Cortex of kidney (tissue), 1 donor: ENCODE measurements at places on chromosomes 3 and 15.

DNA sequence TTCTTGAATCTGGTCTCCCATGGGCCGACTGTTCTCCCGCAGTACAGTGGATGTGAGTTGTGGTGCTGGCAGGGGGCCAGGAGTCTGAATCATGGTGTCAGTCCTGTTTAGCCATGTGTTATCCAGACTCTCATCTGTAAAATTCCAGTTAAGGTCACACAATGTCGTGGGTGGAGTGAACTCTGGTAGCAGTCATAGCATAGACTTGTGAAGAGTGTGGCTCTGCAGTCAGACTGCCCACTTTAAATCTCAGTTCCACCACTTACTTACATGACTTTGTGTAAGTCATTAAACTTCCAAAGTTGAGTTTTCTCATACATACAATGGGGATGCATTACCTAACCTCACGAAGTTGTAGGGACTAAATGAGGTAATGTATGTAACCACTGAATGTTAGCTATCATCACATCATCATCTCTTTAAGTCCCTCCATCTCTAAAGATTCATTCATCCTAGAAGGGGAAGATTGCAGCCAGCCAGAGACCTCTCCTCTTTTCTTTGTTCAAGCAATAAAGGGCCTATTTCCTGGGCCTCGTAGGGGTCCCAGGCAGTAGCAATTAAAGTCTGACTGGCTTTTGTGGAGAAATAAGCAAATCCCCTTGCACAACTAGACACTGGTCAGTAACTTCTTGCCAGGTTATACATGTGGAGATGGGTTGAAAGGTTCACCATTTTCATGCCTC lies 93.9 kb downstream of the PCCB start:
- no peak for DNase-seq

DNA sequence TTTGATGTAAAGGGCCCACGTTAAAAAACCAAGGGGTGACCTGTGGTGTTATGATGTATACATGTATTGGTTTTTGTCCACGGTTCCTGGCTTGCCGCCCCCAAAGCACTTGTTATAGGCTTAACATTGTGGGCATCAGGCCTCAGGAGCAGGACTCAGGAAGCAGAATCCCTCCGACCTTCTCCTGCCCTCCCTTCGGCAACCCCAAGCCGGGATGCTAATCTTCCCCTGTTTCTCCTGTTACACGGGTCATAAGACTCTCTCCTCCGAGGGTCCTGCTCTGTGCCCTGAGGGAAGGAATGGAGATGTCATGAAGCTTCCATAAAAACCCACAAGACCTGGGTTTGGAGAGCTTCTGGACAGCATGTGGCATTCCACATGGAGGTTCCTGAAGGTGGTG lies 48.8 kb downstream of the RPLP1 start:
- DNase-seq, result no peak

DNA sequence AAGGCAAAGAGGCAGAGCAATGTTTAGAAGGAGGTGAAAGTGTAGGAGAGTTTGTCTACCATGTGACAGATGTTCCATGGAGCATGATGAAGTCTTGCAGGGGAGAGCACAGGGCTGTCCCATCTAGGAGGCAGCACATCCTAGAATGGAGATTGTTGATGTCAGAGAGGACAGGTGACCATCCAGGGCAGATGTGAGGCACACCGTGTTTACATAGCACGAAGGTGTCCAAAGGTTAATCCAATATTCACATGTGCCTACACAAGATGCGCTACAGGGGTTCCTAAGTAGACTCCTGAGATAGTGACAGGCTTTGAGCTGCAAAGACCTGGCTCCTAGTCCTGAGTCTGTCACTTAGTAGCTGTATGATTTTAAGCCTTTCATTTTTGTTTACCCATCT lies 219.3 kb upstream of the SLCO3A1 start:
- DNase-seq, result no peak

DNA sequence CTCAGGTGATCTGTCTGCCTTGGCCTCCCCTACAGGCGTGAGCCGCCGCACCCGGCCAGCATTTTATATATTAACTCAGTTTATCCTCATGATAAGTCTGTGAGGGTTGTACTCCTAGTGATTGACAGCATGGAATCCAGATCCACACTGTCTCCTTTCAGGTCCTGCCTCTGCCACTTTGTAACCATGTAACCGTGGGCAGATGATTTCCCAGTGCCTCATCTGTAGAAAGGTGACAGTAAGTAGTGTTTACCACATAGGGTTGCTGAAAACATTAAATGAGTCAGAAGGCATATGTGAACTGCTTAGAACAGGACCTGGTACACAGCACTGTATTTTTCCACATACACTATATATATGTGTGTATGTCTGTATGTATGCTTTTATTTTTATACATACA lies 2.4 kb downstream of the FYTTD1 start:
- no peak for DNase-seq

DNA sequence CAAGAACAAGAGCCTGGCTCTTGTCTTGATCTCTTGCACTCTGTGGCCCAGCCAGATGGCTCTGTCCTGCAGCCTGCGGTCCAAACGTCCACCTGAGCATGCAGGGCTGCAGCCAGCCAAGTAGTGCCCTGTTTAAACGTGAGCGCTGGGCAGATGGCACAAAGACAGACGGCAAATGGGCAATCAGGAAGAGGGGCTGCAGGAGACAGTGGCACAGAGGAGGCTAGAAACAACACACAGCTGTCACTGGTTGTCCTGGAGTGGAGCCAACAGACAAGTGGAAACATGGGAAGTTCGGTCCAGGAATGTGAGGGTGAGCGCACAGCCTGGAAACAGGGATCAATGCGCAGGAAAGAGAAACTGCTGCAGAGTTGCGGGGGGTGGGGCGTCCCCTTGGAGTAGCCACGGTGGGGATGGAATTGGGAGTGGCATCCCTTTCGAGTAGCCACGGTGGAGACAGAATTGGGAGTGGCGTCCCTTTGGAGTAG lies 10.7 kb upstream of the ZXDC start:
- no peak for DNase-seq

DNA sequence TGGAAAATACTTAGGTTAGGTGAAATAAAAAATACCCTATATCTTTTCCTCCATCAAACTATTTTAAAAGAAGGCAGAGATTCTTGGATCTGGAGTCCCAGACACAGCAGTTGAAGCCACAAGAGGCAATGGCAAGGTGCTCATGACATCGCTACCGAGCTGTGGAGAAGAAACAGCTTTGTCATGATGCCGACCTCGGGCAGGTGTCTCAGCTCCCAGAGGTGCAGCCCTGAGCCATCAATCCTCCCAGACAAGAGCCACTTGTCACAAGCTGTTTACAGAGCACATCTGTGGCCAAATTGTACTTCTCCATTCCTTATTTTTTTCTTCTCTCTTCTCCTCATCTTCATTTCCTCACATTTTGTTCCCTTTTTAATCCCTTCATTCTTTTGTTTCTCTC lies 50.8 kb downstream of the GPR176 start:
- DNase-seq, result no peak

DNA sequence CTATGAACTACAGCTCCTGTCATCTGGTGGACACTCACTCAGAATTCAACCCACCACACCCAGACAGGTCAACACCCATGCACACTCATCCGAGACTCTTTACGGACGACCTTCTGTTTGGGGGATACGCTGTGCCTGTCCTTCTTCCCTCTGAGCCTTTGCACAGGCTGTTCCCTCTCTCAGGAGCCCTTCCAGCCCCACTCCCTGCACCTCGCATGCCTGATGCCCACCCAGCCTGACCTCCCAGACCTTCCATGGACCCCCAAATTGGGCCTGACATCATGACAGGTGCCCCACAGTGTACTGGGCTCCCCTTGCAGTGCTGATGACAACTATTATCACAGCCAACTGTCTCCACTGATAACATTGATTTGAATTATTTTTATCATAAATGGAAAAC lies 135.8 kb downstream of the NSMCE3 start:
- DNase-seq, result no peak

- DNase-seq, result no peak
Measured at GRCh38 chr15:67907184-67907723, 67.4 kb upstream of the RNU6-1 start.

DNA sequence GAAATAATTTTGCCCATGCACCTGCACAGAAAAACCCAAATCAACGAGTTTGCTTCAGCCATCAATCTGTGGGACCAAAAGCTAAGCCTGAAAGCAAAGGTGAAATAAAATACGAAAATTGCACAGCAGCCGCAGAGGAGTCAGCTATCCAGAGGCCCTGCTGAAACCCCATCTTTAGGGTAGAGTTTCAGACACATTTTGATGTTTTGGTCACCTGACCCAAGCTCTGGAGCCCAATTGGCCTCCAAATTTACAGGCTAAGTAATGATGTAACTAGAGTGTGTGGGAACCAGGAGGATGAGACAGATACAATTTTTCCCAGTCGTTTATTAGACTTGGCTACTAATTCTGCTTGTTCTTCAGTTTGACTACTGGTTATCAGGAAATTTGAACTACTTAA lies 308.6 kb upstream of the ATP11B start:
- DNase-seq, result no peak

DNA sequence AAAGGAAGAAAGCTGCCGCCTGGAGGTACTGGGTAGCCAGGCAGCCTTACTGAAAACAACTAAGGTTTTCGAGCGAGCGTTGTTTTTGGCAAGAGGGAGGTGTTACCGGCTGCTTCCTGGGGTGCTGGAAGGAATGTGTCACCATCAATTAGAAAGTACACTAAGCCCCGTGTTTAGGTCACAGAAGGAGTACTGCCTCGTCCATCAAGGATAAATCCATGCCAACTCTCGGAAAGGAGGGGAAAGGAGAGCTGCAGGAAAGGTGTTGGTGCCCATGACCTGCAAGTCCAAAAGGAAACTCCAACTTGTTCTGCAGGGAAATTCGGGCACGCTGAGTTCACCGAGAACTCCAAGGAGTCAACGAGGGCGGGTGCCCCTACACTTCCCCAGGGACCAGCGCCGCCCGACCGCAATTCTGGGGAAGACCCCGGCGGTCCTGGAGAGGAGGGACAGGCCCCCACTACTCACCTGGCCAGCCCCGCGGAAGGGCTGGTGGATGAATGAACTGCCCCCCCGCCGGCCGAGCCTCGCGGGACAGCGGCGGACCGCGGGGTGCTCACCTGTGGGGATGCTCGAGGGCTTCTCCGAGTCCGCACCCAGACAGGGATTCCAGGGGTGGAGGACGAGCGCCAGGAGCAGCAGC lies 542 bp downstream of the PLOD2 start:
- DNase-seq, result no peak

DNA sequence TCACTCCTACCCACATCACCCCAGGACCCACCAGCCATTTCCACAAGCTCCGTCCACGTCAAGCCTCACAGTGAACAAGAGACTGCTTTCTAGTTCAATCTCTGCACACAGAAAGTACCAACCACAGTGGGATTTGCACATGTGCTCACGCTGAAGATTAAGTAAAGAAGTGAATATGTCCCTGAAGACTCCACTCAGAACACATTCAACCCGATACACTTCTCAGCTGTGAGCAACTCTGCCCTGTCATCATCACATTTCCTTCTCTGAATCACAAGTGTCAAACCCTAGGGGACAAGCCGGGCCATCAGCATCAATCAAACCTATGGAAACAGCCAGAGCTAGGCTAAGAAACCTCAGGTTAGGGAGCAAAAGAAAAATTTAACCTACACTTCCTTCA lies 1.9 kb downstream of the STIMATE start:
- DNase-seq, result no peak

DNA sequence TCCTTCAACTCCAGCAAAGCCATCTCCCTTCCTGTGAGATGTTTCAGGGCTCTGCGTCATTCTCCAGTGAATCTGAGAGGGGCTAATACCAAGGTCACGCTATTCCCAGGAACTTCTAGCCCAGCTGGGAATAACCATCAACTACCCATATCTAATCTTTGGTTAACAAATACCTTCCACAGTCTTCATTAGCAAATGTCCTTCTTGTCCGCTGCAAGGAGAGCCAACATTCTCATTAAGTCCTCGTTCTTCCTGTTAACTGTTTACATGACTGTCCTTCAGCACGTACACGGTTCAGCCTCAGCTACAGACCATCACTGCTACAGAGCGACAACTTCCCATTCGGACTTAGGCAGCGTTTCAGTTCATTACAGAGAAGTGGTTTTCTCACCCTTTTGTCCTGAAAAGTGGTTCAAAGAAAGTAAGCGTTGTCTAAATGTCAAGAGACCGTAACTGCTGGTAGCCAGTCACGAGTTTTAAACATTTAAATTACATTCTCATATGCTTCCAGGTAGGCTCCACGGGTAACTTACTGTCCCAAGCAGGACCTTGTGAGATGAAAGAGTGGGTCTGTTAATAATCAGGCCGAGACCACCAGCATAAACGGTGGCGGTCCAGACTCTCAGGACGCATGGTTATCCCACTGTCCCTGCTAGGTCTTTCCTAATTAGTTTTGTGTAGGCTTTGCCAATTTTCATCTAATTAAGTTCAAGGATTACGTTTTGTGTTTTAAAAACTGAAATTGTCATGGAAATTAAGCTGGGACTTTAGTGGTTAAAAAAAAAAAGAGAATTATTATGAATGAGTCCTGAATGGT lies 63.8 kb downstream of the CHSY1 start:
- no peak for DNase-seq

DNA sequence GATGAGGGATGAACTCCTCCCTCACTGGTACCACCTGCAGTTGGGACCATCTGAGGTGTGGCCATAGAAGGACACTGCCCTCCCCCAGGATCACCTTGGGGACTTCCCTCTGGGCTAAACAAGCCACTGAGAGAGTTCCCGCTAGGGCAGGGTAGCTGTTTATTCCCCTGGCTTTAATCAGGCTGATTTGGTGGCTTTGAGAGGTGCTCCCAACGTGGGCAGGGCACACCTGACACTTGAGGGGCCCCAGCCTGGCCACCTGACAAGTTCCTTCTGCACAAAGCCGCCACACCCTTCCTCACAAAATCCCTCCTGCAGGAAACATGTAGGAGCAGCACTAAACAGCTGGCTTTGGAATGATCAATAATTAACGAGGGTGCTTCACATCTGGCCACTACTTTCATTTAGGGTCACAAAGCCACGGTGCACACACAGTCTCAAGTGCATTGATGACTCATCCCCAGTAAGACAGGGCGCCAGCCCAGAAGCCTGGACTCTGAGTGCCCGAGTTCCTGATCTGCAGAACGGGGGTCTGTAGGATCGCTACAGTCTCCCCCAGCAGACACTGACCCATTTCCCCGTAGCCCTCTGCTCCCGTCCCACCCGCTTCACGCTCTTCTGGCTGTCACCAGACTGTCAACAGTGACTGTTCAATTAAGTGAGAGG lies 75.1 kb downstream of the ATP10A start:
- DNase-seq, result no peak

- no peak for DNase-seq
Measured at GRCh38 chr15:58355382-58355971, 76.3 kb upstream of the LIPC start.

GRCh38 chr3:143203848-143204247 lies 84.3 kb downstream of the CHST2 start:
- DNase-seq, result no peak

DNA sequence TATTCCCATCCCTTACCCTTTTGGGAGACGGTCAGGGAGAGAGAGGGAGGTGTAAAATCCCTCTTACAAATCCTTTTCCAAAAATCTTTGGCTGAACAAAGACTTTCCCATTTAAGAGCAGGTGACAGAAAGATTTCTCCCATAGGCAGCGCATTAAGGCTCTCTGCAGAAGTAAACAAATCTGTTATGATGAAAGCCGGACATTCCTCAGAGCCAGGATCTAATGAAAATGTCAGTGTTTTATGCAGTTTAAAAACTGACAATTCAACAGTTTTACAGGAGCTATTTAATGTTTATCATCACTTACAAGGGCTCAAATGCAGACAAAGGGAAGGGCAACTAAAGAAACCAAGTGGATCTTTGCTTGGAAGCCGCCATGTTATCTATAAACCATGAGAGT lies 108.3 kb upstream of the WNT5A start:
- DNase-seq, result no peak

- no peak for DNase-seq
Measured at GRCh38 chr3:128309026-128309425, 155.7 kb downstream of the EEFSEC start.

- no peak for DNase-seq
Measured at GRCh38 chr3:150763841-150764483, 993 bp upstream of the SIAH2 start.

GRCh38 chr3:123755501-123755900 lies 128.6 kb downstream of the MYLK start:
- no peak for DNase-seq
